ENCODE measurements at places on chromosomes 6 and 20. TPM values are rescaled to one million over a fixed set of nuclear protein-coding genes. Genes with fewer than 3 reads are reported as not detected.

DNA sequence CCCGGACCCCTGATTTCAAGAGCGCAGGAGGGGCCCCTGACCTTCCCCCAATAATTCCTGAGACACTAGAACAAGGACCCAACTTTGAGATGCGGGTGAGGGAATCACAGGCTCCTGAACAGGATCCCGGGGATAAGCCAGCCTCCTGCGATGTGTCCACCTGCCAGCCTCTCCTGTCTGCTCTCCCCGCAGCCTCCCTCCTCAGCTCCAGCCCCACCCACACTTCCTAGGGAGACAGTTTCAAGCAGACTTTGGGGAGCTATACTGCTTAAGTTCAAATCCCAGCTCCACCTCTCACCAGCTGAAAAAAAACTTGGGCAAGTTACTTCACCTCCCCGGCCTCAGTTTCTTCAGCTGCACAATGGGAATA lies 50.8 kb downstream of the GRM4 start:
- no peaks in the 10 kb centered on the region for H3K4me1 ChIP-seq
- H3K27me3 ChIP-seq: no peaks in the 10 kb centered on the region
- no peak for DNase-seq
- H3K36me3 ChIP-seq: no peaks in the 10 kb centered on the region
- H3K27ac ChIP-seq: no peak overlapping the region
- no peak overlapping the region for H3K4me3 ChIP-seq

GRCh38 chr6:88266126-88266525 lies 100.0 kb upstream of the CNR1 start:
- H3K36me3 ChIP-seq: no peaks in the 10 kb centered on the region
- no peak overlapping the region for H3K27ac ChIP-seq
- H3K4me1 ChIP-seq: no peaks in the 10 kb centered on the region
- no peak overlapping the region for H3K4me3 ChIP-seq

DNA sequence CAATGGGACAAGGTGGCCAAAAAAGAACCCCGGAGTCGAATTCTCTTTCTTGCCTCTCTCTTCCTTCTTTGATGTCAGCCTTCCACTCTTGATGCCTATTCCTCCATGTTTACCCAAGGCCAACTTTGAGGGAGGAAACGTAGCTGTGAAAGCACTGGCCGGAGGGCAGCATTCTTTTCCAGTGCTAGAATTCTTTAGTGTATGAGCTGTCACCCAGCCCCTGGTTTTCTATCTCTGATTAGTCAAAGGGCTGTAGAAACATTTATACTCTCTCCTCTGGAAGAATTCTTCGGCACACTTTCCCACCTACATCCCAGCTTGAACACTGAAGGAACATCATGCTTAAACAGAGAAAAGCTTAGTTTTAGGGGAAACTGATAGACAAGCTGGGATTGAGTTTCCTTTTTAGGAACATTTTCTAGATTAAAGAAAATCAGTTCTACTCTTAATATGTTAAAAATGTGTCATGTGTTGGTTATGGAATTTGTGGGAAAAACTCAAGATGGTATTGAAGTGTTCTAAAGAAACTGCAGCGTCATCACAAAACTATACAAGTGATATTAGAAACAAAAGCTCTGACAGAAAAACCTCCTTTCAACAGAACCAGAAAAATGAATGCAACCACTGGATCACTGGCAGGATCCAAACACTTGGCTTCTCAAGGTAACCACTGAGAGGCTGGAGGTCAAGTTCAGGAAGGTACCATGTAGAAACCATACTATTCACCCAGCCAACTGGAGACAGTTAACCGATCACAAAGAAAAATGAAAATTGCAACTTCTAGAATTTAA lies 20.7 kb upstream of the UTRN start:
- no peak overlapping the region for H3K4me3 ChIP-seq
- no peaks in the 10 kb centered on the region for H3K27me3 ChIP-seq
- H3K27ac ChIP-seq: peak overlapping the region; percentile 89
- peaks cover 26% of the 10 kb centered on the region for H3K4me1 ChIP-seq

DNA sequence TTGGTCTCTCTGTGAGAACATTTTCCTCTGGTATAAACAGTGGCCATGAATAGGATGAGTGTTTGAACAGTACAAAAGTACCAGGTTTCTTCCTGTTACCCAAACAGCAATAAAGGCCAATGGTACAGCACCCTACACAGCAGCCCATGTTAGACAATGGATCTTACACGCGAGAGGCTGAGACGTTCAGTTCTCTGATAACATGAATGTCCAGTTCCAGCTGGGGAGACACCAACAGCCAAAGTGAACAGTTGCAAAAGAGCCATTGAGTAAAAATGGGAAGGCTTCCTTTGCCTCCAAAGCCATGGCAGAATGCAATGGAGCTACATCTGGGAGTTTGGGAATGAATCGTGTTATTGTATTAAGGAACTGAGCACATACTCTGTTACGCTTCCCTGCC lies 246.8 kb upstream of the SGK1 start:
- no peak overlapping the region for H3K27ac ChIP-seq
- H3K27me3 ChIP-seq: no peaks in the 10 kb centered on the region
- H3K4me3 ChIP-seq: no peak overlapping the region
- H3K4me1 ChIP-seq: no peaks in the 10 kb centered on the region

DNA sequence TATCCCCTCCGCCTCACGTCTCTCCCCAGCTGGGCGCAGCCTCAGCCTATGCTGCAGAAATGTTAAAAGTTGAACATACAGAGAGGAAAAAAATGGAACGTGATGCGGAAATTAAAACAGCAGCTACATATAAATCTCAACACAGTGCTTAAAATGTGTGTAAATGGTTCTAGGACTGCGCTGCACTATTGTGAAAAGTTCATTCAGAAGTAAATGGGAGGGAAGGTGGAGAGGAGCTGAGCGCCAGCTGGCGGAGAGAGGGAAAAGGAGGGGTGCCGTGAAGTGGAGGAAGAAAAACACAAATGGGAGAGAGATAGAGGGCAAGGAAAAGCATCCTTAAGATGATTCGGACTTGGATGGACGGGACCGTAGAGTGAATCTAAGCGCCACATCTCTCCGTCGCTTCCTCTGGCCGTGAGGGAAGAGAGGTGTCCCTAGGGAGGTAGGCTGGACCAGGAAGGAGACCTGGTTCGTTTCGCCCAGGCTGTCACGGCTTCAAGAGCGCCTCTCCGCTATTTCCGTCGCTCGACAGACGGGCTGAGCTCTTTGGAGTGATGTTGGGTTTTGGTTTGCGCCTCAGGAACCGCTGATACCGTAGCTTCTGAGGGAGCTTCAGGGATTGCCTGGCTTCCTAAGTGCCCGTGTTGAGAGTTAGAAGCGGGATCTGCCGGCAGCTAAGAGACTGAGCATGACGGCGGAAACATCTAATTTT lies 113.7 kb downstream of the TRIM27 start:
- H3K27me3 ChIP-seq: peaks cover 91% of the 10 kb centered on the region
- no peak for DNase-seq
- no peak overlapping the region for H3K4me3 ChIP-seq
- peaks cover 14% of the 10 kb centered on the region for H3K4me1 ChIP-seq

The DLL1 gene
- 3.6 TPM for polyA plus RNA-seq

The SLC2A10 gene
- 23.4 TPM for polyA plus RNA-seq

DNA sequence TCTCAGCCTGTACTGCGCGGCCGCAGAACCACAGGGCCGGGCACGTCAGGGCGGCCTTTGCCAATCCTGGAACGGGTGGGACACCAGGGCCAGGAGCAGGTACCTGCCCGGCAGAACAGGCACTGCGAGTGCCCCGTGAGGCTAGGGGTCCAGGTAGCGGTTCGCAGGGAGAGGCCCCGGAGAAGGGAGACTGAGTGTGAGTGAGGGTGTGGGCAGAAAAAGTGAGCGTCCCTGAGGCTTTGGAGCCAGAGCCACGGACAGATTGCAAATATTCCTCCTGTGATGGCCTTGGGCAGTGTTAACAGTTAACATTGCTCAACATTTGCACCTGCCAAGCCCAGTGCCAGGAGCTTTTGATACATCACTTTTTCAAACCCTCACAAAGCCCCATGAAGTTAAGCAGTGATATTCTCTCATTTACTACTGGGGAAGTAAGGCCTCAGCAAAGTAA lies 491 bp downstream of the GNMT start:
- H3K36me3 ChIP-seq: no peaks in the 10 kb centered on the region
- peak overlapping the region; percentile 52 for H3K4me3 ChIP-seq
- H3K4me1 ChIP-seq: peaks cover 14% of the 10 kb centered on the region
- H3K27me3 ChIP-seq: no peaks in the 10 kb centered on the region

DNA sequence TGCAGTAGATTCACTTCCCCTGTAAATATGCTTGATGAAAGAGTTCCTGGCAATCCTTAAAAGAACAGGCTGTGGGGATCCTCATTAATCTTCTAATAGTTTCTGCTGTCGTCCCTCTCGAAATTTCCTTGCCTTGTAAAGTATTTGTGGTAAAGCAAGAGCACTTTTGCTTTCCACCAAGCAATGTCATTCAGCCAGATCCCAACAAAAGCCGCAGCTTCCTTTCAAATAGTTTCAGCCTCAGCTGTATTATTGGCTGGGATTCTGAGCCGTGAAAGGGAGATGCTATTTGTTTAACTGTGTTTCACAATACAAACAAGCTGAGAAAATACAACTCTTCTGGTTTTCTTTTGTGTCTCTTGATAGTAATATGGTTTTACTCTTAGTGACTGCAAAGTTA lies 48.9 kb upstream of the EPHA7 start:
- no peaks in the 10 kb centered on the region for H3K4me1 ChIP-seq
- H3K27me3 ChIP-seq: no peaks in the 10 kb centered on the region
- H3K27ac ChIP-seq: no peak overlapping the region
- peak; percentile 13 for DNase-seq

The ZKSCAN8 gene
- polyA plus RNA-seq: 4.1 TPM

- no peak overlapping the region for H3K27ac ChIP-seq
- peaks cover 26% of the 10 kb centered on the region for H3K4me1 ChIP-seq
- no peaks in the 10 kb centered on the region for H3K27me3 ChIP-seq
- H3K4me3 ChIP-seq: no peak overlapping the region
- H3K36me3 ChIP-seq: no peaks in the 10 kb centered on the region
- peak; percentile 18 for DNase-seq
These were observed 5.5 kb downstream of the ITCH start for GRCh38 chr20:34368547-34368946.

The HNF4A gene
- 38.2 TPM for polyA plus RNA-seq

DNA sequence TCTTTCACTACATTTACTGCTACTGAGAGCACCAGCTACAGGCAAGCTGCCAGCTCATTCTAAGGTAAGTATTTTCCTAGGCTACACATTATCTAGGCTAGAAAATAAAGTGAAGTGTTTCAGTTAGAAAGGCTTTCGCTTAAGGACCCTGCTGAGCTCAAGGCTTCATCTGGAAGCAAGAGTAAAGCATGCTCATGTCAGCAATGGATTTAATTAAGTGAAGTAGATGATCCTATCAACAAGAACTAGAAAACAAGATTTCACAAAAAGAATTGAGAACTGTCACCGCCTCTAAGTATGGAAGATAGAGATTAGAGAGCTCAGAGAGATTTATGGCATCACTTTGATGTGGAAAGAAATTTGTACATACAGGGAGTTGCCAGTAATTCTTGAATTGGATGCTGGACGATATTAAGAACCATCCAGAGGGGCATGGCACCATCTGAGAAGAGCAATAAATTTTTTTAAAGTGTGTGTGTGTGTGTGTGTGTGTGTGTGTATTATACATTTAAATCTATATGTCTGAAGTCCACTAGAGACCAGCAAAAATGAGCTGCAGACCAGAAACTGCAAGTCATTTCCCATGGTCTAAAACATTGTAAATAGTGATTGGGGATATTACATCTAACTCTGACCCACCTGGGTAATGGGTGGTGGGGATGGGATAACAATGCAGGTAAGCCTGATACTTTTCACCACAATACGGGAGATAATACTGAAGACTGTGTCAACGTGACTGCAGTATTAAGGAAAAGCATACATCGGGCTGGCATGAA lies 105.2 kb upstream of the MAP7 start:
- H3K27me3 ChIP-seq: no peaks in the 10 kb centered on the region
- no peak overlapping the region for H3K27ac ChIP-seq
- no peak for DNase-seq
- no peak overlapping the region for H3K4me3 ChIP-seq

DNA sequence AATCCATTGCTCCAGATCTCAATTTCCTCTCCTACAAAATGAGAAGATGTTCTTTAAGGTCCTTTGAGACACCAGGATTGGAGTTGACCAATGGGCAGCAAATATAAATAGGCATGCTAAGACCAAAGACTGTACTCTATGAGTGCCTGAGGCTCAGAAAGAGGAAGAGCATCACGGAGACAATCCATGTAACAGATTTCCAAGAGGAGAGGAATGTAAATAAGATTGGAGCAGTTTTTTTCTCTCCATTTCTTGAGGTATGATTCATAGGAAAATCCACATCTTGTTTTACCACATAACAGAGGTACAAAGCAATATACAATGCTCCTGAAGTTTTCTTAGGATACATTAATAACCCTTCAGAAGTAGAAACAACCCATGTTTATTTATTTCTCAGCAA lies 109.8 kb downstream of the UBE3D start:
- H3K4me1 ChIP-seq: peaks cover 9% of the 10 kb centered on the region
- no peak overlapping the region for H3K4me3 ChIP-seq
- no peak overlapping the region for H3K27ac ChIP-seq
- DNase-seq: no peak
- H3K36me3 ChIP-seq: no peaks in the 10 kb centered on the region
- no peaks in the 10 kb centered on the region for H3K27me3 ChIP-seq

The OXT gene
- polyA plus RNA-seq: 3.4 TPM

GRCh38 chr6:38703949-38704590 lies 1.1 kb upstream of the GLO1 start:
- H3K4me3 ChIP-seq: no peak overlapping the region
- H3K27ac ChIP-seq: no peak overlapping the region
- no peaks in the 10 kb centered on the region for H3K27me3 ChIP-seq
- DNase-seq: no peak
- no peaks in the 10 kb centered on the region for H3K36me3 ChIP-seq

DNA sequence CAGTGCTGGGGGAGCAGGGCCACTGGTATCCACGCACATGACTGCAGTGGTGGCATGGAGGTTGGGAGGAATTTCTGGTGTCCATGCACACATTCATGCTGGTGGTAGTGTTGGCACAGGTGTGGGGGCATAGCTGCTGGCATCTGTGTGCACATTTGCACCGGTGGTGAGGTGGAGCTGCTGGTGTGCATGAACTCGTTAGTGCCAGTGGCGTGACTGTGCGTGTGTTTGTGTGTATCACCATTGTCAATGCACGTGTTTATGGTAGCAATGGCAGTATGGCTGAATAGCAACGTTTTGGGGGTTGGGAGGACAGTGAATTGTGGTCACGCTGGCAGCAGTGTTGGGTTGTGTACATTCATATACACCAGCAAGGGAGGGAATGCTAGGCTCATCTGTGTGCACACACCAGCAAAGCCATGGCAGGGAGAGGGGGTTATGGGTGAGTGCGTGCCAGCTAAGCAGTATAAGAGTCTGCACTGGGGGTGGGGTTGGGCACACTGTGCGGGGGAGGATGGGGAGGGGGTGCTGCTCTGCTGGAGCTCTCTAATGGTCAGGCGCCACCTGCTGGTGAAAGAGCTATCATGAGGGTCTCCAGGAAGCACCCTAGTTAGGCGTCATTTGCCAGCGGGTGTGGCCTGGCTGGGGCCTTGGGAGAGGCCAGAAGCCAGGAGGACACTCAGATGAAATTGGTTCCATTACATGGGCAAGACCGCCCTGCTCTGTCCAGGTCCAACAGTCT lies 626.1 kb upstream of the ID4 start:
- peak; percentile 40 for DNase-seq
- no peaks in the 10 kb centered on the region for H3K36me3 ChIP-seq
- no peak overlapping the region for H3K27ac ChIP-seq
- no peaks in the 10 kb centered on the region for H3K4me1 ChIP-seq
- no peak overlapping the region for H3K4me3 ChIP-seq
- H3K27me3 ChIP-seq: no peaks in the 10 kb centered on the region

The EBF4 gene
- polyA plus RNA-seq: 27.1 TPM
